ENCODE measurements at places on chromosomes 2 and 18. TPM values are rescaled to one million over a fixed set of nuclear protein-coding genes. Genes with fewer than 3 reads are reported as not detected.

CPS1 gene
- total RNA-seq = 28.2 TPM

LYG2 gene
- not detected for total RNA-seq

HOXD8 gene
- total RNA-seq = 0.23 TPM

SPC25 gene
- total RNA-seq = not detected

DSEL gene
- 30.7 TPM for total RNA-seq

SLC5A7 gene
- not detected for total RNA-seq

SLC23A3 gene
- 2.5 TPM for total RNA-seq

ALPG gene
- not detected for total RNA-seq

TWIST2 gene
- 171 TPM for total RNA-seq
